Stimulated activated CD4-positive, alpha-beta T cell treated with anti-CD3 and anti-CD28 coated beads, TNF-alpha, amount 100 ng/mL, for 48 hours (primary cell): ENCODE measurements at places on chromosomes 7 and 10.

- no peak for DNase-seq
Observed at GRCh38 chr10:33239257-33239656, 95.2 kb downstream of the NRP1 start.

DNA sequence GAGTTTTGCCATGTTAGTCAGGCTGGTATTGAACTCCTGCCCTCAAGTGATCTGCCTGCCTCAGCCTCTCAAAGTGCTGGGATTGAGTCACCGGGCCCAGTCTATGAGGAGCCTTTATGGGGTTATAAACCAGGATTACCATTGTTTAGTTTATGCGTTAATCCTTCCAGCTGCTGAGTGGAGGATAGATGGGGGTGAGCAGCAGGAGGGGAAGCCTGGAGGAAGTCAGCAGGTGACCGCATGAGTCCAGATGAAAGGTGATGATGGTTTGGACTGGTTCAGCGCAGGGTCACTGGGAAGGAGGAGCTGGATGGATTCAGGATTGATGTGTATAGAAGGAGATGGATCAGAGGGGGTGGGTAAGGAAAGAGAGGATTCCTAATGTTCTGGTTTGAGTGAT is 197.1 kb downstream of the ADAM12 start:
- no peak for DNase-seq

GRCh38 chr7:12695965-12696364 is 8.5 kb downstream of the ARL4A start:
- DNase-seq = no peak

- DNase-seq = no peak
Observed at GRCh38 chr7:151299530-151299929, 42.1 kb upstream of the NUB1 start.

DNA sequence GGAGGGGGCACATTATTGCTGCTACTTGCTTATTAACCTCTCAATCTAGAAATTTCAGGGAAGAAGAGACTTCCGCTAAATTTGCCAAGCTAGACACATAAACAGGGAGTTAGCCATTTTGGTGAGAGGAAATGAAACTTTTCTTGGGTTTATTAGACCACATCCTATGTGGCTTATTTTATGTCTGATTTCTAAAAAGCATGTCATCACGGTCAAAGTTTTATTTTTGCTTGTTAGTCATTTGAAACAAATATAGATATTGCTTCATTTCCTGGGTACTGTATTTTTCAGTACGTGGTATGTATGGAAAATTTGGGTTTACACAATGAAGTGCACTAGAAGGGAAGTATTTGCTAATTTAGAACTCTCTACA is 144.1 kb downstream of the TCF7L2 start:
- no peak for DNase-seq

GRCh38 chr7:29924006-29924405 is 65.6 kb downstream of the SCRN1 start:
- DNase-seq = no peak

DNA sequence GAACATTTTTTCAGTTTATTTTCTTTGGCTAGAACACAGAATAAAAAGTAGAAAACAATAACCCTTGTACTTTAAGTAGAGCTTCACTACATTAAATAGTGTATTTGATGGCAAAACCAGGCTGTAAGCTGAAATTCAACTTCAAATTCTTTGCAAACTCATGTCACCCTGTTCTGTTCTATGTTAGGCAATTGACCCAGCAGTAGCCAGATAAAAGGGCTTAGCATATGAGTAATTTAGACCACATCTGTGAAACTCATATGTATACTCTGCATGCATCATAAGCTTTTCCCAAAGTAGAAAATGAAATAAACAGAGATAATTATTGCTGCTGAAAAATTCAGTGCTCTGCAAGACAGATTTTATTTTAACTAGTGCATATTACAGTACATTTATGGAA is 150.2 kb downstream of the GNAI1 start:
- DNase-seq = no peak

GRCh38 chr10:19906108-19906791 is 90.0 kb downstream of the PLXDC2 start:
- no peak for DNase-seq

DNA sequence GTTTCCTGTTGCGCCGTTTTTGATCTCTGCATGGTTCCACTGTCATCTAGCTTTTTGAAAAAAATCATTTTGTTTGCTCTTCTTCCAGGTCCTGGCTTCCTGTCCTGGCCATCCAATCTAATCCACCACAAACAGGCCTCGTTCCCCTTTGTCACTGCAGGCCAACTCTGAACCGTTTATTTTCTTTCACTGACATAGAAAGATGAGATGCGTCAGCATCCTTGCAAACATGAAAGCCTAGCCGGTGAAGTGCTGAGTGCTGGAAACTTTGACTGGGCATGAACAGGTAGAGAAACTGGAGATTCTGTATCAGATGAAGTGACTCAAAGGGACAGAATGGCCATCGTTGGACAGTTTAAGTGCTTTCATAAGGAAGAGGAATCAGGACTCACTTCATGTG is 1247.8 kb downstream of the TYW1 start:
- no peak for DNase-seq
